ENCODE measurements at places on chromosomes 1 and 21.

- DNase-seq, result no peak
Measured at GRCh38 chr1:55466373-55466772, 251.2 kb upstream of the USP24 start.

- peak; percentile 88 for DNase-seq
Measured at GRCh38 chr1:23530747-23531561, at the start of gene E2F2. TSS of gene E2F2 (minus strand) at chr1:23531233. CDS start at chr1:23530793, 440 bp downstream.

GRCh38 chr1:67404212-67404620 lies 26.0 kb downstream of the SERBP1 start:
- no peak for DNase-seq

GRCh38 chr1:109516872-109517271 lies 7.3 kb upstream of the AMIGO1 start:
- DNase-seq, result no peak

GRCh38 chr1:42670425-42670824 lies 11.8 kb upstream of the YBX1 start:
- no peak for DNase-seq

GRCh38 chr1:966704-967300 lies 520 bp downstream of the PLEKHN1 start:
- DNase-seq, result peak; percentile 89

GRCh38 chr1:40745176-40745575 lies 38.4 kb upstream of the KCNQ4 start:
- no peak for DNase-seq

- no peak for DNase-seq
Measured at GRCh38 chr1:151062741-151063371, 2.7 kb downstream of the MLLT11 start.

- DNase-seq, result no peak
Measured at GRCh38 chr1:195054217-195054687, 1554.0 kb downstream of the KCNT2 start.

- peak; percentile 22 for DNase-seq
Measured at GRCh38 chr1:172398970-172399755, 21.3 kb upstream of the C1orf105 start.

GRCh38 chr1:200762089-200762488 lies 23.4 kb downstream of the CAMSAP2 start:
- no peak for DNase-seq

- peak; percentile 26 for DNase-seq
Measured at GRCh38 chr1:197614916-197615692, 160.2 kb downstream of the DENND1B start.

DNA sequence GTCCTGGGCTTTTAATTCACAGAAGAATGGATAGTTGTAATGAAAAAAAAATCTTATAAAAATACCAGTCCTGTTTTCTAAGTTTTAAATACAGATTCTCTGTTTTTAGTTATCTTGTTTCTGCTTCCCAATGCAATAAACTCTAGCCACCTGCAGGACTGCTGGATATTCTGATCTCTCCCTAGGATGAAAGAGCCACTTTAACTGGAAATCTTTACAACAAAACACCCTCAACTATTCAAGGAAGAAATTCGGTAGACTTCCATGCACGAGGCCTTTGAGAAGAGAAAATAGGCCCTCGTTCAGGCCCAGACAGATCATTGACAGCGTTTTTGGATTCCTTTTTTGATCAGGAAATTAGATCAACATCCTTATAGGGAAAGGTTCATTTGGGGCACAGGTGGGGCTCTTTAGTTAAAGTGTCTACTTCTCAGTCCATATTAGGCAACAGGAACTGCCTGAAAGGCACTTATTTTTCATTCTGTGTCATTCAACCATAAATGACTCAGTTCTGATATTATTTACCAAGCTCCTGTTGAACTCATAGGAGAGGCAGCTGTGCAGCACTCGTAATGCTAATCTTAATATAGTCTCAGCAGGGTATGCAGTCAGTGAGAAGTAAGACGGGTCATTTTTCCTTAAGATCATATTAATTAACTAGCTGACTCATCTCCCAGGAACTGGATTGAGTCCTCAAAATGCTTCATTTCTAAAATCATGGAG lies 71.1 kb upstream of the ERRFI1 start:
- peak; percentile 46 for DNase-seq

- DNase-seq, result no peak
Measured at GRCh38 chr1:218259800-218260199, 25.3 kb upstream of the RRP15 start.

- DNase-seq, result no peak
Measured at GRCh38 chr1:12532405-12533315, 85.3 kb downstream of the DHRS3 start.

DNA sequence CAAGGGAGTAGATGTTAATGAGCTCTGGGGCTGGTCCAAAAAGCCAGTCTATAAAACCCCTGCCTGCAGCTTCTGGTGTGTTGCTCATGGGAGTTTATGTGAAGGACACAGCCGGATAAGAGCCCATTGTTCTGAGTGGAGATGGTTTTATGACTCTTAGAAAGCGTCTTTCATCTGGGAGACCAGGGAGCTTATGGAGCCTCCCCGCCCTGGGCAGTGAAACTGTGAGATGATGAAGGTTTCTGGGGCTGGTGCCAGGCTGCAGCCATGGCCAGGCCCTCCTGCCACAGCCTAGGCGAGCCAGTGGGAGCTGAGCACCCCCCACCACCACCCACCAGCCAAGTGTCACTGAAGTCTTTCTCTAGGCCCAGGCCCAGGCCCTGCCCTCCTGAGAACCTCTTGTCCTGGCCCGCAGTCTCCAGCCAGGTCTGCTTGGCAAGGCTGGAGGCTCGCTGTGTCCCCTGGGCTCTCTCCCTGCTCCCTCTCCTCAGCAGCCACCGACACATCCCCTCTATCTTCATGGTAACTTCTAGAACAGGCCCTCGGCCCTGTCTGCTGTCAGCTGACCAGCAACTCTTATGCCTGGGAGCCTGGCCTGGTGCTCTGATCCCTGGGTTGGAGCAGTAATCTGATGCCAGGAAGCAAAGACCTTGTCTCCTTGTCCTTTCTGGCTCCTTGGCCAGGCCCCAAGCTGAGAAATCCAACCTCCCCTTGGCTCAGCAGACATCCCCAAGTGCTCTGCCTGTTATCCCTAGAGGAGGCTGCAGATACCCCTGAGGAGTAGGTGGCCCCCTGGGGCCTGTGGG lies 7.6 kb upstream of the ARHGEF10L start:
- DNase-seq, result no peak

DNA sequence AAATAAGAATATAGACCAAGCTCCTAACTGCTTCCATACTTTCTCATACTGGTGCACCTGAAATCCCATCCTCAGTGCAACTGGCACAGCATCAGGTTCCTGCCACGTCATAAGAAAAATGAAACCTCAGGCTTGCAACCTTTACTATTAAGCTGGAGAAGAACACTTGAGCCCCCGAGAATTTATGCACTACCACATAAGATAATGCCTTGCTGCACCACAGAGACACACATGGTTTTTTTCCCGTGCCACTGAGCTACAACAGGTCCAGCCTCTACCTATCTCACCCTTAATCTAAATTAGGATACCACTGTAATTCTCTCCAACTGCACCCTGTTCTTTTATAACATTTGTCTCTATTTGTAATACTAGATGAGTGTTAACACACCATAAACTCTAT lies 174.5 kb downstream of the DENND1B start:
- no peak for DNase-seq

DNA sequence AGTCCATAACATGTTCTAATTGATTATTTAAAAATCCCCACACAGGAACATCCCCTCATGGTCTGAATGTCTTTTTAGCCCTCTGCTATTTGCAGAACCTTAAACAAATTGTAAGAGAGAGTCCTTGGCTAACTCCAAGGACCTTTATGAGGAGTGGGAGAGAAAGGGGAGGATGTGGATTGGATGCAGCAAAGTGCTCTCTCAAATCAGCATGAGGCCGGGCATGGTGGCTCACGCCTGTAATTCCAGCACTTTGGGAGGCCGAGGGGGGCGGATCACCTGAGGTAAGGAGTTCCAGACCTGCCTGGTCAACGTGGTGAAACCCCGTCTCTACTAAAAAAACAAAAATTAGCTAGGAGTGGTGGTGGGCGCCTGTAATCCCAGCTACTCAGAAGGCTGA lies 154.8 kb downstream of the TGFB2 start:
- no peak for DNase-seq

DNA sequence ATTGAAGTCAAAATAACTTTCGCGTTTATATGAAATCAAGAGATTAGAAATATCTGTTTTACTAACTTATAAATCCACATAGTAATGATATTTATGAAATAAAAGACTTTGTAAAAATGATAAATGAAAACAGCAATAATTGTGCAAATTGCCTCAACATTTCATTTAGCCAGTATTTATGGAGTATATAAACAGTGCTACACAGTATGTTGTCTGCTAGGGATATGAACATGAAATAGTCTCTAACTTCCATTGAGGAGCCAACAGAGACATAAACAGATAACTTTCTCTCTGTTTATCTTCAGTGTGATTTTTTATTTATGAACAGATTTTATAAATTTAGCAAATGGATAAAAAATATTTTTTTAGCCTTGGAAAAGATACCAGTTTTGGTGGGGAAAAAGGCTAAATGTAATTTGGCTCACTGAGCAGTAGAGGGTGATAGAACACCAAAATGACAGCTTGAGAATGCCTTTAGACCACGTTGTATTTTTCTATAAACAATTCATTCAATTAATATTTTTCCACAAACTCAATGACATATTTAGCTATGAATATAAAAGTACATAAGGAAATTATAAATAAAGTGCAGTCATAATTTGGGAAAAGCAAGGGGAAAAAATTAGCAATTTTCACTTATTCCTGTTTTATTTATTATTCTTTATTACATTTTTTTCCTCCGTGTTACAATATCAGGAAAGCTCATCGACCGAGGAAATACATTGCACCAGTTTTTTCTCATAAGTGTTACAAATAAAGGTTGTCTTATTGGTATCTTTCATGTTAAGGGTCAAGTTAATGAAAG lies 47.5 kb upstream of the EEIG2 start:
- no peak for DNase-seq
